ENCODE measurements at places on chromosomes 11 and 22.

- DNase-seq, result no peak
Observed at GRCh38 chr22:23533328-23533762, 46.7 kb downstream of the IGLL1 start.

DNA sequence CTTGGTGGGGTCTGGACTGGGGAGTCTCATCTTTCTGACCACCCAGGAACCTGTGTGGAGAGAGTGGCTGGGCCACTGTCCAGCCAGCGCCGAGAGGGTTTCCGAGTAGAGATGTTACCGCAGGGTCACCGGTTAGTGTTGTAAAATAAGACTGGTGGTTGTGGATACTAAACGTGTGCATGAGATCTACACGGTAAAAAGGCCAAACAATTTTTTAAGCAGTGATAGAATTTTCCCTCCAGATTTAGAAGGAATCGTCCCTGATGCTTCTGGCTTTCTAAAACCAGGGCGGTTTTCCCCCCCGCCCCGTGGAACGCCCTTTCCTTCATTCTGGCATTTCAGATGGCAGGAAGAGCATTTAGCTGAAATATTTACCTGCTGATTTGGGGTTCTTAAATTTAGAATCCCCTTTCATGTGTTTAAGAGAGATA lies 72.6 kb upstream of the PPARA start:
- peak; percentile 62 for DNase-seq

DNA sequence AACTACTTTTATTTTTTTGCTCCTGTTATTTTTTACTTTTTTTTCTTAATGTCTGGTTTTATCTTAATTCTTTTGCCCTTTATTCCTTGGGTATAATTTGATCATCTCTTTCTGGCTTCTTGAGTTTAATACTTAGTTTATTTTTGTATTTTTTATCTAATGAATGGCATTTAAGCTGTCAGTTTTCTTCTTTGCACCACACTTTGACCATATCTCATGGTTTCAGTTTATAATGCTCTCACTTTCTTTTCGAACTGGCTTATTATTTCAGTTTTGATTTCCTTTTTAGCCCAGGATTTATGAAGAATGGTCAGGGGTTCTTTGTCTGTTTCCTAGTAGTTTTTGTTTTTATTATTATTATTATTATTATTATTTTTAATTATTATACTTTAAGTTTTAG lies 48.3 kb downstream of the QSER1 start:
- no peak for DNase-seq

GRCh38 chr11:35526370-35526792 lies 965 bp upstream of the PAMR1 start:
- DNase-seq, result no peak

GRCh38 chr22:35892192-35892591 lies 136.4 kb downstream of the RBFOX2 start:
- DNase-seq, result peak; percentile 65
